Fibroblast of lung (primary cell): ENCODE measurements at places on chromosomes 1 and 21.

- DNase-seq: no peak
Observed at GRCh38 chr1:111745675-111746613, 6.7 kb upstream of the INKA2 start.

DNA sequence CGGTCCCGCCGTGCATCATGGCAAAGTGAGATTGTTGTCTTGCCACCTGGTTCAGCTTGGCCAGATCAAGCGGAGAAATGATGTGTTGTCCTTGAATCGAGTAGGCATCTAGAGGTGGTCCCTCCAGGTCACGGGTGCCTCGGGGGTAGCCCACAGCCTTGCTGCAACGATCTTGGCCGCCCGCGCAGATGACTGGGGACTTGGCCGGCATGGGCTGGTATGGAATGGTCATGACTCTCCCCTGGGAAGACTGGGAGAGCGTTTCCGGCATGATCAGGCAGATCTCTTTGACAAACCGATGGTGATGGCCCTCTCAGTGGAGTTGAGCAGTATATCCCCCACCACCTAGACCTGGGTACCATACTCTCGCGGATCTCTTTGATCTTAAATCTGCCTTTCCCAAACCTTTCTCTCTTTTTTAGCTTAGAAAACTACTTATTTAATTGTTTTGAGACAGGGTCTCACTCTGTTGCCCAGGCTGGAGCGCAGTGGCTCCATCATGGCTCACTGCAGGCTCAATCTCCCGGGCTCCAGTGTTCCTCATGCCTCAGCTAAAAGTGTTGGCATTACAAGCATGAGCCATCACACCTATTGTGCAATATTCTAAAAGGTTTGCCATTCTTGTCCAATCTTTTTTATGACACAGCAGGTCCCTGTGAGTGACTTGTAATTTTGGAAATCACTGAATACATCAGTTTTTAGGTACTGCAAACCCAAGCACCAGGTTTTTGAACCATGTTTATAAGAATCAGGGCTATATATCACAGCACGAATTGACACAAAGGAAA, 9.4 kb upstream of the ELAPOR1 start:
- no peak for DNase-seq

DNA sequence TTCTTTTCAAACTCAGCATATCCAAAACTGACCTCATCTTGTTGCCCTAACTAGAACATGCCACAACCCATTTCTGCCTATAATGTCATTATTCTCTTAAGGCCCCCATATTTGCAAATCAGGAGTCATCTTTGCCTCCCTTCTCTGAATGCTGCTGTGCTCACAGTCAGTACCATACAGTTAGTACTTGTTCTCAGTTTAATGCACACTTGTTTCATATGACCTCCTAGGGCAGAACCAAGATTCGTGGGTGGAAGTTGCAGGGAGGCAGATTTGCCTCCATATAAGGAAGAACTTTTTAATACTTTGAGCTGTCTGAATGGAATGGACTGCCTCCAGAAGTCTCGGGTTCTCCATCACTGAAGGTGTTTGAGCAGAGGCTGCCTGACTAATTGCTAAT, 9.2 kb downstream of the CAP1 start:
- DNase-seq: no peak

- peak; percentile 82 for DNase-seq
Observed at GRCh38 chr1:192546596-192547190, 28.9 kb upstream of the RGS1 start.

- no peak for DNase-seq
Observed at GRCh38 chr1:116826818-116827606, 72.8 kb downstream of the CD2 start.

DNA sequence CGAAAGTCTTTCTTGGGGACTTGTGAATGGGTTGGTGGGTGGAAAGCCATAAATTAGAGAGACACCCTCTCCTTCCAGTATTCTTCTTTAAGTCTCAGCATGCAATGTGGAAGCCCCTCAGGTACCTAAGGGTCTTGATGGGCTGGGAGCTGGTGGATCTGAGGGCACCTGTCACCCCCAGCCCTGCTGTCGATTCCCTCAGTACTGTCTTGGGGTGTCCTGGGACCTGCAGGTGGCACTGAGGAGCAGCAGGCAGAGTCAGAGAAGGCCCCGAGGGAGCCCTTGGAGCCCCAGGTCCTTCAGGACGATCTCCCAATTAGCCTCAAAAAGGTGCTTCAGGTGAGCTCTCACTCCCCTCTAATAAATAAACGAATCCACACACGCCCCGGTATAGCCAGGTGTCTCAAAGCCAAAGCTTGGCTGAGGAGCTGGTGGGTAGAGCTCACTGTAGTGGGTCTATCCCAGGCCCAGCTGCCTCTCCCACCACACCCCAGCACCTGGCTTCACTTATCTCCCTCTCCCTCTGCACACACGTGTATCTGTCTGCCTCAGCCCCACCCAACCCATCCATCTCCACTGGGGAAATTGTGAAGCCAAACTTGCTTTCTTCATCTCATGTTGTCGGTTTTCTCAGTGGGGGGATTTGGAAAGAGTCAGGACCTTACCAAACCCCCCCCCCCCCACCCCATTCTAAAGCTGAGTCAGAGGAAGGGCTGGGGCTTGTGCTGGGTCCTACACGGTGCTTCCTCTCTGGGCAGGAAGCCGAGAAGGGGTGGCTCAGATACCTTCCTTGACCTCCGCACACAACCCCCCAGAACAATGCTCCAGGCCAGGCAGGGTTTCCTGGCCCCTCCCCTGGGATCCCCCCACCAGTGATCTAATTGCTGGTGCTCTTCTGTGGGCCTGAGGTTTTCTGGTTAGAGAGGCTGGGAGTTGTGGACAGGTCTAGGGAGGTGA, 1.6 kb downstream of the ADAM15 start:
- no peak for DNase-seq

DNA sequence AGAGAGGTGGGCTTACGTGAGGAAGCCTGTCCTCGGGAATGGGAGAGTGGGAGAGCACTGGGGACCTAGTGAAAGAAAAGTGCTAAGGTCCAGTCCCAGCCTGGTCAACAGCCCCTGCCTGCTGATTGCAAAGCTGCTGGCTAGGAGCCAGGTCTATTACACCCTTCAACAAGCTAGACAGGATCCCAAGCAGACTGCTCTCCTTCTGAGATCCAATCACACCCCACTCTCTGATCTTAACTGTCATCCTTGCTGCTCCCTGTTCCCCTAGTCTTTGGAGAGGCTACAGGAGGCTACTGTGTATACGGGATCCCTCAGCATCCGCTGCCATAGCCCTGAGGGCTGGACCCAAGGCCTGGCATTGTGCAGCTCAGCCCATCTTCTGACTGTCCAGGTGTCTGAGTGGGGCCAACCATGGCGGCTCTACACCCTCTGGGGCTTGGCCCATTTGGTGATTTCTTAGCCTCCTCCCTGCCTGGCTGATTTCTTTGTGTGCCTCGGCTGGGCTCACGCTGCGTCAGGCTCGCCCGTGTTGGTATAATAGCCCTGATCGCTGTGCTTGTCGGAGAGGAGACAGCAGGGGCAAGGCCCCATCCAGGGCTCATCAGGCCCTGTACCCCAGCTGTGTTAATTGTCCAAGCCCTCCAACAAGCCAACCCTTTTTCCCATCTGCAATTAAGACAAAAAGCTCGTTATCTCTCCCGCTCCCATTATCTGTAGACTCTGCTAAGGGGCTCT, 43.9 kb downstream of the NAV1 start:
- peak; percentile 56 for DNase-seq

GRCh38 chr1:201112173-201112731, at the start of gene CACNA1S:
CACNA1S (minus strand) TSS chr1:201112426; CDS start chr1:201112339, 87 bp downstream.
- no peak for DNase-seq

DNA sequence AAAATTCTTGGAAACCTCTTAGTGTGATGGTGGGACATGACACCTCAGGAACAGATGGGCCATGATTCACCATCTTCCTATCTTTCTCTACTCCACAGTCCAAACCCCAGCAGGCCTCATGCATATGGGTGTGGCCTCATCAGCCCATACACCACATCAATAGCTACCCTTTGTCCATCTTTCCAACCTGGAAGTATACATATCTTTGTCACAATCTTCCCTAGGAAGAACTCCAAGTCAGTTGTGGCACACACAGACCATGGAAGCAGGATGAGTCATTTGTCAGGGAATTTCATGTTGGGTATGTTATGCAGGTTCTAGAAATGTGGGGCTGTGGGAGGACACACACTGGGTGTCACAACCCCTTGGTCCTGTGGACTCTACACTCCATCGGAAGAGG, 30.5 kb upstream of the CLCA4 start:
- DNase-seq: no peak

DNA sequence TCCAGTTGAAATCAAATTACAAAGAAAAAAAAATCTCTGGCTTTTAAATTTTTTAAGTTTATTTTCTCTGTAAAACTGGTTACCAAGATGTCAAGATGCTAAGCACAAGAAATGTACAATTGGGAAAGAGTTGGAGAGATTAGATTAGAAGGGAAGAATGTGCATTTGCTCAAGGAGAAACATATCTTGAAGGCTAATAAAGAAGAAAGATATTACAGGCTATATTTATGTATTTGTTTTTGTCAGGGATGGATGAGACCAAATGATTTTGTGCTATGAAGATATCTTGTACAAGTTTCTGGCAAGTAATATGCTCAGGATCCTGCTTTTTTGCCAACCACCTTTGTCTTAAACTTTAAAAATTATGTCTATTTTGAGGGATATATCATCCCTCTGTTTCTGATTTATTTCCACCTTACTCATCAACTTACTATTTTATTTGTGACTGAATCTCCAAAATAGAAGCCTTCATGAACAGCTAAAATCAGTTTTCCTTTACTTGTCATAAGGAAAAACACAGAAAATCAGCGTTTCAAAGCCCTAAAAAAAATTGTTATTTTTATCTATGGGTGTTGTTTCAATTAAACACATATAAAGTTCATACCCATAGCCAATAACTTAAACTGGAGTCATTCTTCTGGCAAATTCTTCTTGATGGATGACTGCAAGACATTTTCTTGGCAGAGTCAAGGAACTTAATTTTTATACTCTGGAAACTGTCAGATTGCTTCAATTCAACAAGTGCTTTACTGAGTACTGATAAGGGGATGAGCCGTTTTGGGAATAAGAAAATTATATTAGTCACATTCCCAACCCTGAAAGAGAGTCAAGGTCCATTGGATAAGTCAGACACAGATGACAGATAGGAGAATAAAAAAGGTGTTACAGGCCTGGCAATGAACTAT, 141.8 kb downstream of the CTH start:
- DNase-seq: no peak

DNA sequence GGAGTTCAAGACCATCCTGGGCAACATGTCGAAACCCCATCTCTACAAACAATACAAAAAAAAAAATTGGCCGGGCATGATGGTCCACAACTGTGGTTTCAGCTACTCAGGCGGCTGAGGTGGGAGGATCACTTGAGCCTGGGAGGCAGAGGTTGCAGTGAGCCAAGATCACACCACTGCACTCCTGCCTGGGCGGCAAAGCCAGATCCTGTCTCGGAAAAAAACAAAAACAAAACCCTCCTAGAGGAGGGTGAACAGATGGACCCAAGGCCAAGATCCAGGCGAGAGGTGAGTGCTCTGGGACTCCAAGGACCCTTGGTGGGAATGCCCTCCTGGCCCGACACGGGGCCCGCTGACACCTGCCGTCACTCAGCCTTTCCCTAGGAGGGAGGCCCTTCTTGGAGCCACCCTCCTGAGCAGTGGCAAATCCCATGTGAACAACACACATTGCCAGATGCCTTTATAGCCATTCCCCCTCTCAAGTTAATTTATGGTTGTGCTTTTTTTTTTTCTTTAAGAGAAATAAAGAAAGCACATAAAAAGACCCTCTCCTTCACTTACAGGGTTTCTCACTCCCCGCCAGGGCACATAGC, 380 bp downstream of the TFF2 start:
- no peak for DNase-seq

- peak; percentile 36 for DNase-seq
Observed at GRCh38 chr1:55420929-55421716, 206.0 kb upstream of the USP24 start.

GRCh38 chr1:227391211-227391610, 72.9 kb upstream of the CDC42BPA start:
- DNase-seq: no peak

GRCh38 chr1:2376261-2376741, 15.1 kb downstream of the MORN1 start:
- no peak for DNase-seq

DNA sequence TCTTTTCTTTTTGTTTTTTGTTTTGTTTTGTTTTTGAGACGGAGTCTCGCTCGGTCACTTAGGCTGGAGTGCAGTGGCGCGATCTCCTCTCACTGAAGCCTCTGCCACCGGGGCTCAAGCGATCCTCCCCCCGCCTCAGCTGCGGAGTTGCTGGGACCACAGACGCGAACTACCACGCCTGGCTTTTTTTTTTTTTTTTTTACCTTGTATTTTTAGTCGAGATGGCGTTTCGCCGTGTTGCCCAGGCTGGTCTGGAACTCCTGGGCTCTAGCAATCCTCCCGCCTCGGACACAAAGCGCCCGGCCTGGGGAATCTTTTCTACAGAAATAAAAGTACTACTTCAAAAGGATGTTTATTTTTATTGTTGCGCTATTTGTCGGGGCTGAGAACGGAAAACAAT, 1.1 kb upstream of the SETDB1 start:
- no peak for DNase-seq

- peak; percentile 94 for DNase-seq
Observed at GRCh38 chr1:110308247-110308646, 30.9 kb upstream of the RBM15 start.

- no peak for DNase-seq
Observed at GRCh38 chr1:64537942-64538341, 68.0 kb downstream of the CACHD1 start.

DNA sequence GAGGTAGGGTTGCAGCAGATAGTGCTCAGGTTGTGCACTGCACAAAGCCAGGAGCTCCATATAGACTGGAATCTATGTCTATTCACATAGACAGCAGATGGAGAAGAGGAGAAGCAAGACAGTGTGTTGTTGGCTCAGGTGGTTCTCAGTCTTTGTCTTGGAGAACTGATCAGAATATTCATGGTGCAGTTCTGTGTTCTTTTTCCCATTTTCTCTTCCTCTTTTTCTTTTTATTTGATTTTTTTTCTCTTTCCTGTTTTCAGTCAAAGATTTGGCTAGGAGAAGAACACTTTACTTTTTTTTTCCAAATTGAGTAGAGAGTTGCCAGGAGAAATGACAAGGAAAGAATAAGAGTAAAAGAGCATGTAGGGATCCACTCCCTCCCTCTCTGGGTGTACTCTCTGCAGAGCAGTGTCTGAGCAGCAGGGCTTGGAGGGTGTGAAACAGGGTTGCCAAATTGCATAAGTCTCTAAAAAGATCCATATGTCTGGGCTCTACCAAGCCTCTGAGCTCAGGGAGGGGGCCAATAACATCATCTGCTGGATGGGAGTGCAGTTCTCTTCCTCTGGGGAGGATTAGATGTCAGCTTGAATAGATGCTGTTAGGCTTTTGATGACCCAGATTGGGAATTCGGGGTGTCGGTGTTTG, 8.7 kb upstream of the CD34 start:
- DNase-seq: peak; percentile 43

GRCh38 chr1:169395955-169396354, 28.0 kb downstream of the BLZF1 start:
- no peak for DNase-seq

DNA sequence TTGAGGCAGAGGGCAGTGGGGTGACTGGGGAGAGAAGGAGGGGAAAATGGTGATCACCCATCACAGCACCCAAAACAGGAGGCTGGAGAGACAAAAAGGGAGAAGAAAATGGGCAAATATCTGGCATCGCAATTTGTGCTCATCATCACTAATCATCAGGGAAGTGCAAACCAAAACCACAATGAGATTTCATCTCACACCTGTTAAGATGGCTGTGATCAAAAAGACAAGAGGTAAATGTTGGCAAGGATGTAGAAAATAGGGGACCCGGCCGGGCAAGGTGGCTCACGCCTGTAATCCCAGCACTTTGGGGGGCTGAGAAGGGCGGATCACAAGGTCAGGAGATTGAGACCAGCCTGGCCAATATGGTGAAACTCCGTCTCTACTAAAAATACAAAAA, 74.0 kb downstream of the KIF14 start:
- no peak for DNase-seq
